Activated CD8-positive, alpha-beta memory T cell treated with anti-CD3 and anti-CD28 coated beads for 1 hour (primary cell): ENCODE measurements at places on chromosomes 4 and X.

DNA sequence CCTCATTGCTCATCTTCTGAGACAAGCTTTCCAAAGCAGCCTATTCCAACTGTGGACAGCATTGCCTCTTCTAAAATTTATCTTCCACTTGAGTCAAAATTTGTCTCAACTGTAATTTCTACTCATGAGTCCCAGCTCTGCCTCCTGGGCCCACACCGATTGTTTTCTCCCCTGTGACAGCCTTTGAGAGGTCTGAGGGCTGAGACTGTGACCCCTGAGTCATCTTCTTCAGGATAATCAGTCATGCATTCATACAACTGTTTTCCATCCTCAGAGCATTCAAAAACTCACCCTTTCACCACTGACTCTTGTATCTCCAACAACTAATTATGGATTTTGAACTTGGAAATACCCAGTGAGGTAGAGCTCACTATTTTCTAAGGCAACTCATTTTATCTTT, 228.1 kb downstream of the EDA2R start:
- DNase-seq: no peak

GRCh38 chr4:6278801-6279197, 9.1 kb downstream of the WFS1 start:
- DNase-seq: no peak

- no peak for DNase-seq
Observed at GRCh38 chr4:89296399-89296798, 11.2 kb downstream of the GPRIN3 start.

DNA sequence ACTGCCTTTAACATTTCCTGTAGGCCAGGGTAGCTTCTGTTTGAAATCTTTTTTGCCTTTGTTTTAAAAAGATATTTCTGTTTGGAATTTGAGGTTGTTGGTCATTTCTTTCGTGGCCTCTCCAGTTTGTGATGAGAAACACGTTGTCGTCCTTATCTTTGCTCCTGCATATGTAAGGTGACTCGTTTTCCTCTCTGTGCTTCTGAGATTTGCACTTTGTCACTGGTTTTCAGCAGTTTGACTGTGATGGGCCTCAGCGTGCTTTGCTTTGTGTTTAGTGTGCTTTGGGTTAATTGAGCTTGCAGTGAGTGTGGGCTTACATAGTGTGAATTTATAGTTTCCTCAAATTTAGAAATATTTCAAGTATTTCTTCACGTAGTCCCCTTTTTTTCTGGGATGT, 81.5 kb downstream of the FAM193A start:
- DNase-seq: no peak

- no peak for DNase-seq
Observed at GRCh38 chr4:117634716-117635115, 399.6 kb upstream of the NDST3 start.

DNA sequence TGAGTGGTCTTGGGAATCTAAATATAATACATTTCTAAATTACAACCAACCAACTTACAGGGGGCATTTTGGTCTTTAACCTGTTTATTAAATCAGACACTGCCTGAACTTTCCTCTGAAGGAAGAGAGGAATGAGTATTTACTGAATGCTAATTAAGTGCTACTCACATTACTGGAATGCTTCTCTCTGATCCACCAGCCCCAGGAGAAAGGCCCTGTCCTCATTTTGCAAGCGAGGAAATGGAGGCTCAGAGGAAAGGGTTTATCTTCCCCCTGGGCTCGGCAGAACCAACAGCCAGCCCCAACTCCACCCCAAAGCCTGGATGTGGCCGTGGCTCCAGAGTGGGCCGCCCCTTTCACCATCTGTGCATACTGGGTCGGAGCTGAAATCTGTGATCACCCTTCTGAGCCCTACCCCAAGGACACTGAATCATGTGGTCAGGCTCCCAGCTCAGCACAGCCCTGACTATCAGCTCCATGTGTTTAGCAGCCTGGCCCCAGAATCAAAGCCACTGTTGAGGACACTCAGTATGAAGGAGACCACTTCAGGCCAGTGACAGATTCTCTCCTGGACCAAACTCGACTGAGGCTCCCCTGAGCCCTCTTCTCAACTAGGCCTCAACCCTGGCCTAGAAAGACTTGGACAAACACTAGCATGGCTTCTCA, 56.7 kb upstream of the ENPP6 start:
- no peak for DNase-seq

GRCh38 chrX:96389281-96390047, 295.2 kb upstream of the DIAPH2 start:
- no peak for DNase-seq

DNA sequence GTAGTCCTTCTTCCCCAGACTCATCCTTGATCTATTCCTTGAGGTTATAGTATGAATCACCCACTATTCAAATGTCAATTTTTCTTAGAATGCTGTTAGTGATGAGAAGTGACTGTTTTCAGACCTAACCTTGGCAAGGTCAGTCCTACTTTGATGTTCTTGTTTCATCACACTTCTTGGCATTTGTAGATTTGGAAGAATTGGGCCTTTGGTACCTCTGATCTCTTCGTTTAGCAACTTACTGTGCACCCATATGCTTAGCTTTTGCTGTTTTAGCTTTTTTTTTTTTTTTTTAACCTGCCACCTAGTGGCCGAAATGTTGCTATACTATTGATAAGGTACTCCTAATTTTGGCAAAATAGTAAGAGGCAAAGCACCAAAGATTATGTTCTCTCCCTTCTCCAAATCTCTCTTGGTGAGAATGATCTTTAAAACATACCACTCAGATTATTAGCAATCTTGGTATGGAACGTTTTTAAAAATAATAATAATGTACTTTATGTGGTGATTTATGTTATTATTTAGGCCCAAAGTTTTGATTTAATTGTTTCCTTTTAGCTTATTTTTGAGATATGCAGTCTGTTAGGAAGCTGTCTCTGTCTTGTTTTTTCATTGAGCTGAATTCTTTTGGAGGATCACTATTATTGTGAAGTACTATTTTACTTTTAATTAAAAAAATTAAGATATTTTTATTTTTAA, 16.6 kb downstream of the DCK start:
- DNase-seq: no peak

DNA sequence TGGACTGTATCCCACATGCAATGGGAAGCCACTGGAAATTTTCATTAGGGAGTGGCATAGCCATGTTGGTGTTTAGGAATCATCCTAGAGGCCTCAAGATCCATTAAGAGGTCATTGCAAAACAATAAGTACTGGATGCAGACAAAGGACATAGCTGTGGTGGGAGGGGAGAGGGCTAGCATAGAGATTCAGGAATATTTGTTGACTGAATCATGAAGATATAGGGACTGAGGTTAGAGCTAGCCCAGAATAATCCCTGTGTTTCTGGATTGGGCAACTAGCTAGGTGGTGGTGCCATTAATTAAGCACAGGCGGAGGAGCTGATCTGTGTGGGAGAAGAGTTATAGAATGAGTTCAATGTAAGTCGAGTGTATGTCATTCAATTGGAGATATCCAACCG, 135.0 kb downstream of the RAB28 start:
- DNase-seq: no peak

DNA sequence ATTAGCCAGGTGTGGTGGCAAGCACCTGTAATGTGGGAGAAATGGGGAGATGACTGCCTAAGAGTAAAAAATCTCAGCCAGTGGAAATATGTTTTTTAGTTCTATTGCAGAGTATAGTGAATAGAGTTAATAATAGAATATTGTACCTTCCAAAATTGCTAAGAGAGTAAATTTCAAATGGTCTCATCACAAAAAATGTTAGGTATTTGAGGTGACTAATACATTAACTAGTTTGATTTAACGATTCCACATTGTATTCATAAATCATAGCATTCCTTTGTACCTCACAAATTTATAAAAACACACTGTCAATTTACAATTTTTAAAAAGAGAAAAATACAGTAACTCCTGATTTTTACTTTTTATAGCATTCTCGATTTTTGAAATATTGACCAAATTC, 681.5 kb upstream of the EPHA5 start:
- no peak for DNase-seq

- no peak for DNase-seq
Observed at GRCh38 chr4:3082925-3083515, 8.5 kb downstream of the HTT start.

- DNase-seq: no peak
Observed at GRCh38 chrX:10174051-10174450, 17.3 kb downstream of the CLCN4 start.

- no peak for DNase-seq
Observed at GRCh38 chrX:30982467-30982866, 89.4 kb downstream of the FTHL17 start.

DNA sequence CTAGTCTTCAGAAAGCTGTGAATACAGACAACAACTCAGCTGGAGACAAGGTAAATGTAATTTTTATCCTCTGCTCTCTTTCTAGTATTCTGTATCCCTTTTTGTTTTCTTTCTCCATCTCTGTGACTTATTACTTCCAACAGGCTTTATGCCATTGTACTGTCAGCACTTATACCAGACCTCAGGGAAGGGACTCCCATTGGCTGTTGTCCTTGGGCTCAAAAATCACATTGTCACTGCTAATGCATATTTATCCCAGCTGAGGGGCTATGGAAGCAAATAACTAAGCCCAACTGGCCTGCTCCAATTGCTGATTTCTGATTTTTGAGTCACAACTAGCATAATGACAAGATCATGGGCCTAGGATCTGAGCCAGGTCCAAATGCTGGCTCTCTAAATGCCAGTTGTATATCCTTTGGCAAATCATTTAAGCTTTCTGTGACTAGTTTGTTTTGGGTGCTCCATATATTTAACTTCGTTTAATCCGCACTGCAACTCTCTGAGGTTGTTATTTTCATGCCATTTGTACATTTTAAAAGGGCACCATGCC, 395.1 kb upstream of the GNPDA2 start:
- DNase-seq: no peak

DNA sequence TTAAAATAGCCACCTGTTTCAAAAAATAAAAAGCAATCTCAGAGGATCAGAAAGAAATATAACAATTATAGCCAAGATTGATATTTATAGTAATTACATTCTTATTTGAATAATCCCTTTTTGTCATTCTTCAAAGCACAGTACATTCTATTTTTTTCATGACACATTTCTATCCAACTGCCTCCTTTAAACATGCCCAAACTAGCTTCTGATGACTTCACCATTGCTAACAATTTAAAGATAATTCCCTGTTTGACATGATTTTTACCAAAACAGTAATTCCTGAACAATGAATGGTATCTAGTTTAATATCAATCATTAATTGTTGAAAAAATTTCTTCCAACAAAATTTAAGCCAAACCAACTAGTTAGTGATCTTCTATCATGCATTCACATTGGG, 172.4 kb downstream of the SNCA start:
- DNase-seq: no peak

DNA sequence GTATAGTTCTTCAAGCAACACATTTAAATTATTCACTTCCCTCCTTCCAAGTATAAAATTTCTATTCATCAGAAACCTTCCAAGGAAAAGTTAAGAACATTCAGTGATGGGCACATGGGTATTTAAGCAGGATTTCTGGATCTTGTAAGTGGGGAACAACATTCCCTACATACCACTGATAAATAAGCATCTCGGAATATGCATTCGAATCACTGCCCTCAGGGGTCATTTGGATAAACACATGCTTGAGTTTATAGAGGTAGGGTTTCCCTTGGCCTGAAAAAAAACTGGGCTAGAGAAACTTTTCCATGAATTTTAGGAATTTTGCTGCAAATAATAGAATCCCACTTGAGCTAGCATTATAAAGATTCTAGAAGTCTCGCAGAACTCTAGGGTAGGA, 143.9 kb downstream of the SOX3 start:
- no peak for DNase-seq

- no peak for DNase-seq
Observed at GRCh38 chr4:153229545-153229944, 25.3 kb downstream of the TRIM2 start.
